ENCODE measurements at places on chromosomes 3 and 15. TPM values are rescaled to one million over a fixed set of nuclear protein-coding genes. Genes with fewer than 3 reads are reported as not detected.

The KNL1 gene
- not detected for polyA plus RNA-seq

The HIGD2B gene
- polyA plus RNA-seq = not detected

The ADGRG7 gene
- not detected for polyA plus RNA-seq

The ADAMTSL3 gene
- 2.2 TPM for polyA plus RNA-seq

The RBMS3 gene
- polyA plus RNA-seq = 99.0 TPM

The GOLGA6A gene
- not detected for polyA plus RNA-seq

The CA12 gene
- 87.1 TPM for polyA plus RNA-seq

The C2CD4A gene
- polyA plus RNA-seq = not detected

The GP5 gene
- polyA plus RNA-seq = not detected

The MRAS gene
- 24.3 TPM for polyA plus RNA-seq

The ARID3B gene
- polyA plus RNA-seq = 1.6 TPM

The B3GALNT1 gene
- polyA plus RNA-seq = 54.1 TPM

The WDR76 gene
- polyA plus RNA-seq = 0.15 TPM

The ZNF501 gene
- 0.20 TPM for polyA plus RNA-seq

The ADAMTS17 gene
- 2.1 TPM for polyA plus RNA-seq

The IMPG2 gene
- 0.05 TPM for polyA plus RNA-seq

The SNX33 gene
- 0.25 TPM for polyA plus RNA-seq

The CBLB gene
- 5.8 TPM for polyA plus RNA-seq

The ESYT3 gene
- polyA plus RNA-seq = 12.4 TPM

The BOC gene
- 3.7 TPM for polyA plus RNA-seq

The SLC22A13 gene
- polyA plus RNA-seq = not detected

The GABRA5 gene
- 27.8 TPM for polyA plus RNA-seq

The GPR171 gene
- polyA plus RNA-seq = 8.1 TPM

The UCN2 gene
- polyA plus RNA-seq = not detected

The ARHGEF26 gene
- polyA plus RNA-seq = 6.3 TPM

The CFAP92 gene
- polyA plus RNA-seq = 0.34 TPM

The CSTA gene
- not detected for polyA plus RNA-seq

The CHD2 gene
- 48.3 TPM for polyA plus RNA-seq

The TM4SF18 gene
- not detected for polyA plus RNA-seq

The PIF1 gene
- polyA plus RNA-seq = not detected

The LRTM1 gene
- not detected for polyA plus RNA-seq

The OR5H6 gene
- not detected for polyA plus RNA-seq

The TMEM40 gene
- not detected for polyA plus RNA-seq

The TRIM71 gene
- polyA plus RNA-seq = not detected

The PRRT3 gene
- polyA plus RNA-seq = 5.1 TPM

The TGM5 gene
- 0.24 TPM for polyA plus RNA-seq

The ROBO1 gene
- polyA plus RNA-seq = 8.3 TPM

The ARRDC4 gene
- 7.8 TPM for polyA plus RNA-seq

The DCP1A gene
- 7.7 TPM for polyA plus RNA-seq

The GOLGA6L10 gene
- 0.42 TPM for polyA plus RNA-seq

The SETMAR gene
- 23.4 TPM for polyA plus RNA-seq

The SST gene
- polyA plus RNA-seq = not detected

The BFSP2 gene
- not detected for polyA plus RNA-seq

The CAMK2N2 gene
- 27.7 TPM for polyA plus RNA-seq

The SPINT1 gene
- polyA plus RNA-seq = not detected

The CMTM7 gene
- polyA plus RNA-seq = not detected

The COX5A gene
- 373 TPM for polyA plus RNA-seq

The ATP13A5 gene
- polyA plus RNA-seq = not detected

The GPR15 gene
- not detected for polyA plus RNA-seq

The IGSF11 gene
- polyA plus RNA-seq = 3.6 TPM
